ENCODE measurements at places on chromosomes 5 and 9.
A peak's percentile ranks its signal among the peaks of the same experiment; 100 is the strongest.

DNA sequence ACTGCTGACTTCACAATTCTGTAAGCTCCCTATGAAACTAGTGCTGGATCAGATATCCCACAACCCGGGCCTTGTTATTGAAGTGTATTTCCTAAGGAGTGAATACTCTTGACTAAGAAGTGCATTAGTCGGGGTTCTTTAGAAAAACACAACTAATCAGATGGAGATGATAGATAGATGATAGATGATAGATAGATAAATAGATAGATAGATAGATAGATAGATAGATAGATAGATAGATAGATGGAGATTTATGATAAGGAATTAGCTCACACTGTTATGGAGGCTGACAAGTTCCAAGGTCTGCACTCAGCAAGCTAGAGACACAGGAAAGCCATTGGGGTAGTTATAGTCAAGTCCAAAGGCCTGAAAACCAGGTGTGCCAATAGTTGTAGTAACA is 214.6 kb upstream of the COX7C start:
- no peak for DNase-seq

DNA sequence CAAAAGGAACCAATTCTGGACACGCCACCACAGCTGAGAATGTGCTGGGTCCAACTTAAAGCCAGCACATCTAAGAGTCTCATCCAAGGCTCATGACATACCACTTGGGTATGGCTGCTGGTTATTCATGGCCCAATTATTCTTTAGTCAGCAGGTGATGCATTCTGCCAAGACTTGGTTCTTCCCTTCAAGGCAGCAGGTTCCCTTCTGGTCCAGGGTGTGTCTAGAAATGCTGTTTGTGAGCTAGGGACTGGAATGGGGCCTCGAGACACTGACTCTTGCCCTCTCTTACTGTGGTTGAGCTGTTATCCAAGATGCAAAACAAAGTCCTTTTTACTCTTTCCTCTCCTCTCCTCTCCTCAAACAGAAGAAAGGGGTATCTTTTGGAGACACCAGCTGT is 522.6 kb downstream of the HINT1 start:
- DNase-seq = no peak

DNA sequence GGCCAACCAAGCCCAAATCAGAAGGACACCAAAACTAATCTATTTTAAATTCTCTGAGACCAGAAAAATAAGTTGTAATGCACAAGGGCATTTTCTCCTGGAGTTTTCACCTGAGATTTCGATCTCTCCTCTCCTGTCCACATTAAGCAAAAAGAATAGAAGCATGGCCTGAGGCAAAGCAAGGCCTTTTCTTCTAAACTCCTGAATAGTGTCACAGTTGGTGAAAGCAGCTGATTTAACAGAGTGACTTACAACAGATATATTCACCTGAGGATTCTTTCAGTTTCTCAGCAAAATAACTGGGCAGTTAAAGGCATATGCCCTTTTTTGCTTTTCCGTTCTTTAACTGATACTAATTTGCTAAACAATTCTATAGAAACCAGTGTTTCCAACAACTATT is 547.7 kb downstream of the EFNA5 start:
- no peak for DNase-seq

- DNase-seq = no peak
Measured at GRCh38 chr5:78554670-78555069, 93.9 kb downstream of the LHFPL2 start.

DNA sequence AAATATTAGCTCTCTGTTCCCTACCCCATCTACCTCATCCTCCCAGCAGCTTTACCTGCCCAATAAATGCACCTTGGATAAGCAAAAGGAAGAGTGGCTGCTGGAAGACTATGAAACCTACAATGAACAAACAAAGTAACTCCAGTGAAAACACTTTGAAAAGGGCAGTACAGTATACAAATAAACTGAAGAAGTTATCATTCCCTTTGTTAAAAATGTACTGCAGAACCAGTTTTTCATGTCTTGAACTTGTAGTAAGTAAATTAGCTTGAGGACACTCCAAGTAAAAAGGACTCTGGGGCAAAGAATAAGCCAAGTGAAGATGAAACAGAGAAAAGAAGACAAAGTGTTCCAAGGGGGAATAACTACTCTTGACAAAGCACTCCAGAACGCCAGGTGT is 457.1 kb downstream of the DTWD2 start:
- no peak for DNase-seq

DNA sequence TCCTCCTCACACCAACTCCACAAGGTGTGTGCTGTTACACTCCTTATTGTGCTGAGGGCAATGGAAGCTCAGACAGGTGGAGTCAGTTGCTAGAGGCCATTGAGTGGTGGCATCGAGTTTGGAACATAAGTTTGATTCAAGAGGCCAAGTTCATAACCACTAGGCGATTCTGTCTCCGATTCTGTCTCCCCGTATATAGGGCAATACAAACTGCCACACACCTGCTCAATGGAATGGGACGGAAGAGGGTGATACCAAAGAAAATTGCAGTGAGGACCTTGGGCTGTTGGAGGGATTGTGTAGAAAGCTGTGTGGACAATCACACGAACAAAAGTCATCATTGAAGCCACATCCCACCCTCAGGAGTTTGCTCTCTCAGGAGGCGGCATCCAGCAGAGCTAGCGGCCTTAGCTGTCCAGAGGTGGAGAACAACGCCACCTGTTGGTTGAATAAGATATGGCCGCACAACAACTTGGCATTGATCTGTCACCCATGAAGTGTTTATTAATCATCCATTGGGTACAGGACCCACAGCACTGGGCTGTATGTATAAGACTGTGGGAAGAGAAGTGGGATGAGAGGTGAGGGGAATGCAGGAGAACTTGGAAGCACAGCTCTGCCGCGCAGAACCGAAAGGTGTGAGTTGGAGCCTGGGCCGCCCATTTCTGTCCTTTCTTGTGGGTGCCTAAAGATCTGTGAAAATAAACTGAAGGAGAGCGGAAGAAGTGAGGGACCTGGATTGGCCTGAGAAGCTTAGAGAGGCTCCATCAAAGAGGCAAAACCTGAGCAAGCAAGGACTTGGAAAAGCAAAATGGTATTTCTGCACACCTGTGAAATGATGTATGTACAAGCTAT is 16.1 kb upstream of the NEUROG1 start:
- peak; percentile 22 for DNase-seq
